ENCODE measurements at places on chromosomes 6 and 20.

DNA sequence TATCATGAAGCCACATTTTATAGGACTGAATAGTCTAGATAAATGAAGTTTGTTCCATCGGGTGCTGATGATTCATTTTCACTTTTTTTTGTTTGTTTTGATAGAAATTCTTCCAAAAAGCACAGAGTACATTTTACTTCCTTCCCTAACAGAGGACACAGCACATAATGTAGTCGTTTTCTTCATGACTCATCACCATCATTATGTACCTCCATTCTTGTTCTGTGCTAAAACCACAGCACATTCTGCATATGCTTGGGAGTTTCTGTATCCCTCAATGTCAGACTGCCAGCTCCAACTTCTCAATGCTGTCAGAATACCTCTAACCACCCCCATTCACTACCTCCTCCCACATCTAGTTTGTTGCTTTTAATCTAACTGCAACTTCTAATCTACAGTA, 1004.9 kb upstream of the ADGRB3 start:
- no peak for DNase-seq

GRCh38 chr6:44627883-44628271, 240.4 kb downstream of the CDC5L start:
- DNase-seq = no peak

DNA sequence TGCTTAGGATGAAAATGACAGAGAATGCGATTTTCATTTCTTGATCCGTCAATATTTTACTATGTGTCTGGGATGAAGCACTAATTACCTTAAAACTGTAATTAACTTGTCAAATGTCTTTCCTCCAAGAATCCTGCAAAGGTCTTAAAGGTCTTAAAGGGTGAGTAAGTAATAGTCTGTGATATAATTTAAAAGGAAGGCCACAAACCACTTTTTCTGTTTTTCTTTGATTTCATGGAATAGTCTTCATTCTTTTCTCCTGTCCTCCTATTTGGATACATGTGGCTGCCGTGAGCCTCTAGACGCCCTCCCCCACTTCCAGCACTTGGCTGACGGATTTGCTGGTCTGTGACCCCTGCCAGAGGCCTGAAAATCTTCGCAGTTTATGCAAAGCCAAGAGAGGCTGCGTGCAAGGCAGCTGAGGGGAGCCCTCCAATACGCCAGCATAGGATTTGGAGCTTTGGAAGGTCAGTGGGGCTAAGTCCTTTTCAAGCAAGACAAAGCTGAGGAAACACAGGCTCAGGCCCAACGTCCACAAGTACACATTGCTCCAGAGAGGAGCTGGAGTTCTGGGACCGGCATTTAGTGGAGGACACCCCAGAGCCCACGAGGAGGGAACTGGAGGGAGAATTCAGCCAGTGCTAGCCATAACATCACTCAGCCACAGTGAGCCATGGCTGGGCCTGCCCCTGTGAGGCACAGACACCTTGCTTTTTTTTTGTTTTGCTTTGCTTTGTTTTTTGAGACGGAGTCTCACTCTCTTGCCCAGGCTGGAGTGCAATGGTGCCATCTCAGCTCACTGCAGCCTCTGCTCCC, 382.6 kb downstream of the SMOC2 start:
- no peak for DNase-seq

- DNase-seq = no peak
Measured at GRCh38 chr6:140970485-140970884, 1162.2 kb upstream of the GJE1 start.

DNA sequence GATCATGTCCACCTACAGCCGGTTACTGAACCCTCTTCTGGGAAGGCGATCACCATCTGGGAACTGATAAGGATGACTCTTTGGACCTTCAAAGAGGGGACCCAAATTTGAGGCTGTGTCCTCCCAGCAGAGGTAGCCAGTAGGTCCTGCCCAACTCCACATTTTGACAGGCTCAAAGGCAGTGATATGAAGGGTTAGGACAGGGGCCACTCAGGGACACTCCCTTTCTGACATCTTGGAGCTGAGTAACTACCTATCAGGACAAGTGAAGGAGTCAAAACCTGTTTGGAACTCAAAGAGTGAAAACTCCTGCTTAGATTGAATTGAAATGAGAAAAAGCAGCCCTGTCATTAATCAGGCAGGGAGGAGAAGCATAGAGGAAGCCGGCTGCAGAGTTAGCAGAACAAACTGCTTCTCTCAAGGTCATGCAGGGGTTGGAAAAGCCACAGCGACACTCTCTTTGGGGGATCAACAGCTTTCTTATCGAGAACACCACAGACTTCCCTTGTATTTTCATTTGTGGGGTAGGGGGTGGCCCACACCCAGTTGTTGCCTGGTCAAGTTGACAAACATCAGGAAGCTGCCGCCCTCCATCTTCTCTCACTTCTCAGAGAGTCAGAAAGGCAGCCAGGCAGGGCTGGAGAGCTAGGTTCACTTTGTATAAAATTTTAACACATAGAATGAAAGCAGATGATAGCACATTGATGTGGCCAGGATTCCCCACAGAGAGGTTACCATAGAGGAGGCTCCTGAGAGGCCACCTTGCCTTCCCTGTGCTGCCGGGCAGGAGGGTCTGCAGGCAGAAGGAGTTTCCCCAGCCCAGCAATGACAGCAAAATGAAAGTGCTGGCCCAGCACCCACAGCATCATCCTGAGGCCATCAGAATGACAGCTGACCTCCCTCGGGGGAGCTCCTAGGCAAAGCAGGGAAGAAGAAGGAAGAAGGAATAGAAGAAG, 47.6 kb downstream of the AGPAT4 start:
- DNase-seq = no peak

DNA sequence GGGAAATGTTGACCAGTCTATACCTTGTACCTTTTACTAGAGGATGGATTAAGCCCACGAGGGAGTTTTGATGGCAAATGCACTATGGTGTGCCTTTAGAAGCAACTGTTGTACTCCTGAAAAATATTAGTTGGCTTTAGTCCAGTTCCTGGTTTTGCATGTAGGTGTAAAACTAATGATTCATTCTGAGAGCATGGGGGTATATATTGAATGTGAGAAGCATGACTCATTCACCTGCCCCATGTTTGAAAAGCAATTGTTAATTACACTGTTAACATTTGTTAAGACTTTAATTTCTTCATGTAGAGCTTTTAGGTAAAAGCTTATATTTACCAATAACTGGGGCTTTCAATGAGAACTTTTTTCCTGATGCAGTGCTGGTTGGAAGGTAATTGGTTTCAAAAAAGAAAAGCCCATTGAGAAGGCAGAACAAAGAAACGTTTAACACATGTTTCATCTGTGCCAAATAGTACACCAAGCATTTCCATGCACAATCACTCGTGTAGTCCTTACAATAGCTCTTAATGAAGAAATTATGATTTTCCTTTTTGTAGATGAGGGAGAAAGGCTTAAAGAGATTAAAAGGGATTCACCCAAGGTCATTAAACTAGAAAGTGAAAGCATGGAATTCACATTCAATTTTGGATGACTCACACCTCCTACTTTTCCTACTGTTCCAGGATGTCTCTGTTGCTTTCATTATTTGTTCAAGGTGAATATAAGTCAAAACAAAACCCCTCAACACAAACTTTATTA, 134.1 kb downstream of the CCDC170 start:
- DNase-seq = no peak

GRCh38 chr6:92495242-92495641, 924.1 kb downstream of the EPHA7 start:
- no peak for DNase-seq

DNA sequence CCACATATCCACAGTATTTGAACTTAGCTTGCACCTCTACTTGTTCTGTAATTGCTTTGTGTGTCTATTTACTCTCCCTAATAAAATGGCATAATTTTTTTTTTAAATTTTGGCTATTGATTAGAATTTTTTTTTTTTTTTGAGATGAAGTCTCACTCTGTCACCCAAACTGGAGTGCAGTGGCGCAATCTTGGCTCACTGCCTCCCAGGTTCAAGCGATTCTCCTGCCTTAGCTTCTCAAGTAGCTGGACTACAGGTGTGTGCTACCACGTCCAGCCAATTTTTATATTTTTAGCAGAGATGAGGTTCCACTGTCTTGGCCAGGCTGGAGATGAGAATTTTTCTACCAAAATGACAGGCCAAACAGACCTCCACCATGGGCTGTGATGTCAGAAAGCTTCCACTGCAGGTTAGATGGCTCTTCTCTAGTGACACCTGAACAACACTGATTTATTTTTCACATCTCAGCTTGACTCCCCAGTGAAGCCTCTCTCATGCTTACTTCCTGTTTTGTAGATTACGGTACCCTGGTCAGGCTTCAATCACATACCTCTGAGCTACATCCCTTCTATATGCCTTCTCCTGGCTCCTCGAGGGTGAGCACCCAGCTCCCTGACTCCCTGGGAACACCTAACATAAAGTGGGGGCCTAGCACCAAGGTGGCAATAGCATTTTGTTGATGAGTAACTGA, 112.8 kb downstream of the ARHGAP18 start:
- DNase-seq = no peak

GRCh38 chr20:597560-597959, 12.5 kb downstream of the TCF15 start:
- DNase-seq = no peak

GRCh38 chr6:25835442-25836283, 3.8 kb upstream of the SLC17A1 start:
- no peak for DNase-seq

DNA sequence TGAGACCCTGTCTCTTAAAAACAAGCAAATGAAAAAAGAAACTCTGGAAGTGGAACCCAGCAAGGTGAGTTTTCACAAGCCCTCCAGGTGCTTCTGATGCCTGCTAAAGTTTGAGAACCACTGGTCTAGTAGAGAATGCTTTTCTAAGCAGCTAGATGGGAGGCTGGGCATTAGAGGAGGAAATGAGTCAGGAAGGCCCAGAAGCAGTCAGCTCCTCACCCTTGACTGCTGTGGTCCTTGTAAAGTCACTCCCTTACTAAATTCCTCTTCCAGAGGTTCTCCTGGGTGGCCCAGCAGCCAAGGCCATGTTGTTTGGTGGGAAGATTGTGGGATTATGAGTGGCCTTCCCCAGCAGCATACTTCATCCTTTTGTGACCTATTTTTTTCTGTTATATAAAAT, 52.0 kb upstream of the FYN start:
- peak; percentile 4 for DNase-seq

DNA sequence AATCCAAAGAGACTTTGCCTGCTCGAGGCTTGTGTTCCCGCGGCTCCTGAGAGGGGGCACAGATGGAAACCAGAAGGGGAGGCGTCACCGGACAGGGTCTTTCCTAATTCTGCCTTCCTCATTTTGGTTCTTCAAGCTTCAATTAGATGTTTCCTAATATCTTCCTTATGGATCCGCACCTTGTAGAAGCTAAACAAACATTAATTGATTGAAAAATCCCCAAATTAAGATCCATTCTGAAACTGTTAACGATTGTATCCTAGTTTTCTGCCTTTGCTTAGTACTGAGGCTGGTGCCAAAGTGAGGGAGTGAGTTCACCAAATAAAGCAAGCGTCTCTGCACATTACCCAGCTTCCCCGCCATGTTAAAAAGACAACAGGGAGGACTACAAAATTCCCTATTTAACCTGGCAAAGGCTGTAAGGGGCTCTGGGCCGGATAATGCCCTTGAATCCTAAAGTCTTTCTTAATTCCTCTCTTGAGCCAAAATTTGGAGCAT, 123.2 kb downstream of the GPX5 start:
- DNase-seq = no peak

GRCh38 chr20:56391596-56392131, 351 bp downstream of the AURKA start:
- no peak for DNase-seq

- no peak for DNase-seq
Measured at GRCh38 chr6:130838250-130838860, 11.1 kb downstream of the SMLR1 start.

DNA sequence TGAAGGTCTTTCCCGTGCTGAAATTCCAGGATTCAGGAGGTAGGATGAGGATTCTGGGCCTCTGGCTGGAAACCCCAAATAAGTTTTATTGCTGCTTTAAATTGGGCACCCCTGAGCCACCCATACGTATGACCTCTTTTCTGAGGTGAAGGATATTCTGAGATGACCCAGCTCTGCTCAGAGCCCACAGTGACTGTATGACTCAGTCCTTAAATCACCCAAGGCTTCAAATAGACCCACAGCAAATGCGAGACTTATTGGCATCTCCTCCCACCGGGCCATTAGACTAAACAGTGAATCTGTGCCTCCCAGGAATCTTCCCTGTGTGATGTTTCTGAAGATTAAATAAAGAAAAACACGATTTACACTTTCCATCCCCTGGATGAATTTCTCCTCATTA, 9.5 kb downstream of the SIRPG start:
- no peak for DNase-seq

DNA sequence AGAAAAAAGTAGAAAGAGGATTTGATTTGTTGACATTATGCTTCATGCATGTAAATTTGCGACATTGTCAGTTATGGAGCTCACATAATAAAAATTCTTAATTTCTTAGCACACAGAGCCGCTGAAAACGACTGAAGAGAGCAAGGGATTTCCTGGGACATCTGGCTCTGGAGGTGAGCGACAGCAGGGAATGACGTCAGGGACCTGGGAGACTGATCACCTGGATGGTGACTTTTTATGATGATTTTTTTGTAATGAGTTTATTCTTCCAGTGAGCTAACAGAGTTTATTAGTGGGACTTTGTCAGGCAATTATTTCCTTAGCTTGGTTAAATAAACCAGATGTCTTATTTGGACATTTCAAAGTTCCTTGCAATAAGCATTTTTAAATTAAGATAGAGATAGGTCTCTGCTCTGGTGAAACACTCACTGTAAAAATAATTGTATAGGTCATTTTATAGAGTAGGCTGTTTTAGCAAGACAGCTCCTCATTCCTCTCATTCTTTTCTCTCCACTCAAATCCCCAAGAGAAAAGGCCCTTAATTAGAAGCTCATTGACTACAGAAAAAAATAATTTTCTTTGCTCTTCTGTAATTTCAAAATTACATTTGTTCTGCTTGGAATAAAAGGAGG, 19.4 kb downstream of the TMEM200A start:
- no peak for DNase-seq

DNA sequence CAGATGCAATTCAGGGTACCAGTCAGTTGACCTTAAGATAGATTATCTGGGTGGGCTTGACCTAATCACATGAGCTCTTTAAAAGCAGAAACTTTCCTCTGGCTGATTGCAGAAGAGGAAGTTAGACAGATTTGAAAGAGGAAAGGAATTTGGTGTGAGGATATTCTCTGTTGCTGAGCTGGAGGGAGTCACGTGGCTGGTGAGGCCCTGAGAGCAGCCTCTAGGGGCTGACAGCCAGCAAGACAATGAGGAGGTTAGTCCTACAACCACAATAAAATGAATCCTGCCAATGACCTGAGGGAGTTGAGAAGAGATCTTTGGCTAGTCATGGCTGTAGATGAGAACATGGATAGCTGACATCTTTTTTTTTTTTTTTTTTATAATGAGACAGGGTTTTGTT, 87.0 kb upstream of the B3GAT2 start:
- DNase-seq = no peak

DNA sequence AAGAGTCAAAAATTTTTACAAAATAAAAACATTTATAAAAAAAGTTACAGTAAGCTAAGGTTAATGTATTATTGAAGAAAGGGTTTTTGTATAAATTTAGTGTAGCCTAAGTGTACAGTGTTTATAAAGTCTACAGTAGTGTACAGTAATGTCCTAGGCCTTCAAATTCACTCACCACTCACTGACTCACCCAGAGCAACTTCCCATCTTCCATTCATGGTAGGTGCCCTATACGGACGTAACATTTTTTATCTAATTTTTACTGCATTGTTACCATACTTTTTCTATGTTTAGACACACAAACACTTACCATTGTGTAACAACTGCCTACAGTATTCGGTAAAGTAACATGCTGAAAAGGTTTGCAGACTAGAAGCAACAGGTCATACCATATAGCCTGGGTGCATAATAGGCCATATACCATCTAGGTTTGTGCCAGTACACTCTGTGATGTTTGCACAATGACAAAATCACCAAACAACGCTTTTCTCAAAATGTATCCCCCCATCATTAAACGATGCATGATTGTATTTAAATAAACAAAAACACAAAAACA, 6.0 kb downstream of the MTFR2 start:
- DNase-seq = no peak

All from stimulated activated CD4-positive, alpha-beta T cell treated with anti-CD3 and anti-CD28 coated beads, Interleukin-2, amount 100 ng/mL, for 4 hours (primary cell).